Epithelial cell of esophagus (primary cell): ENCODE measurements at places on chromosomes 1 and 21.

DNA sequence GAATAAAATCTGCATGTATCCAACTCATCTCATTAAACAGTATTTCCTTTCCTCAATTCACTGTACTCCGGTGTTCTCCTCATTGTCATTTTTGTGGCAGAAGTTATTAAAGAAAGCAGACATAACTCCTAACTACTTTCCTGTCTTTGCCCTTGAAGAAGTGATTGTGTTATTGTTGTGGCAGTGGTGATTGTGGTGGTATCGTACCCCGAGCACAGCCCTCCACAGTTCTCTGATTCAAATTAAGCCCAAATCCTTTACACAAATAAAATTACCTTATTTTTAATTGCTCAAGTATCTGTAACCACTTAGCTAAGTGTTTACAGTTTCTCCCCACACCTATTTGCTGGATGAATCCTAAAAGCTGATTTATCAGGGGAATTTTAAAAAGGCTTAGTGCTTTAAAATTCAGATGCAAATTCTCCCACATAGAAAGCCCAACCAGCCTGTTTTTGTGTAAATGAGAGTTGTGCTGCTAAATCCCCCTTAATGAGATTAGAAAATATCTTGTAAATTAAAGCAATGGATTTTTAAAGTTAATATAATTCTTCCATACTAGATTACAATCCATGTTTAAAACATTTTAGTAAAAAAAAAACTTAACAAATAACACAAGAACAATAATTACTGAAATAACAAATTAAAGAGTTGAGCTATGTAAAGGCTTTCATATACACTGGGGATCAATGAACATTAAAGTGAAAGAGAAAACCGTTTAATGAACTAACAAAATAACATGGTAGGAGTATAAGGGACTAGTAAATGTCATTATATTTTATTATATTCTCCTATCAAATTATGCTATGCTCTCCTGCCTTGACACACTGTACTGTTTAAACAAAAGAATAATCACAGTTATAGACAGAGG lies 259.0 kb downstream of the NEGR1 start:
- DNase-seq = no peak

GRCh38 chr1:179969962-179970361 lies 15.4 kb downstream of the CEP350 start:
- no peak for DNase-seq

GRCh38 chr1:13948888-13949391 lies 249.0 kb downstream of the PRDM2 start:
- no peak for DNase-seq

GRCh38 chr1:94236013-94236491 lies 1.3 kb downstream of the ARHGAP29 start:
- no peak for DNase-seq

DNA sequence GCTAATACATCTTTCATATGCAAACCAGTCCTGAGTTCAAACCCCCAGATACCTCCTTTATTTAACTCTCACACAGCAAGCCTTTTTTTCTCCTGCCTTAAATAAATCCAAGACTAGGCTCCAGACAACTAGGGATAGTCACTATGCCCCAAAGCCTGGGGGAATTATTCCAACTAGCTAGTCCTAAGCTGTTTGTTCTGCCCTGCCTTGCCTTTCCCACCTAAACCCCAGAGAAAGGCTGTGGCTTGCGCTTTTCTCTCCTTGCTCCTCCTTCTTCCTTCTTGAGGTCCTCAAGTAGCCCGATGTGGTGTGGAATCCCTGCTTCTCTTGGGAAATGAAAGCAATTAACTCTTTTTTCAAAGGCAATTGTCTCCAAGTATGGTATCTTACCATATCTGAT lies 31.8 kb downstream of the C1orf87 start:
- no peak for DNase-seq

DNA sequence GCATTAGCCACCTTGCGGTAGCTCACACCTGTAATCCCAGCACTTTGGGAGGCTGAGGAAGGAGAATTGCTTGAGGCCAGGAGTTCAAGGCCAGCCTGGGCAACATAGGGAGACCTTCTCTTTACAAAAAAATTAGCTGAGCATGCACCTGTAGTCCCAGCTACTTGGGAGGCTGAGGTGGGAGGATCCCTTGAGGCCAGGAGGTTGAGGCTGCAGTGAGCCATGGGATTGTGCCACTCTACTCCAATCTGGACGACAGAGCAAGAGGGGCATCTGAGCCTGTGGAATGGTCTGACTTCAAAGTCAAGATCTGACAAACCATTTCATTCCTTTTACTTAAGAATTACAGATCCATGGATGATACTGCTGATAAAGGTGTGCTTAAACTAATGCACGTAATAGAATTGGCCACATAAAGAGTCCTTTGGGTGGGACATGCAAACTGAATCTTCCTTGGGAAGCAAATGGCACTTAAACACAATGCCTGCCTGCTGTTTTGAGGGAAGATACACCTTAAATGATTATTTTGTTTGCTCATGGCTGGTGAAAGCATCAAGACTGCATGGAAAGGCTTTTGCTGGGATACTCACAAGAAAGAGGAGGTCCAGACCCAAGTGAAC lies 2.5 kb upstream of the TMEM201 start:
- no peak for DNase-seq

DNA sequence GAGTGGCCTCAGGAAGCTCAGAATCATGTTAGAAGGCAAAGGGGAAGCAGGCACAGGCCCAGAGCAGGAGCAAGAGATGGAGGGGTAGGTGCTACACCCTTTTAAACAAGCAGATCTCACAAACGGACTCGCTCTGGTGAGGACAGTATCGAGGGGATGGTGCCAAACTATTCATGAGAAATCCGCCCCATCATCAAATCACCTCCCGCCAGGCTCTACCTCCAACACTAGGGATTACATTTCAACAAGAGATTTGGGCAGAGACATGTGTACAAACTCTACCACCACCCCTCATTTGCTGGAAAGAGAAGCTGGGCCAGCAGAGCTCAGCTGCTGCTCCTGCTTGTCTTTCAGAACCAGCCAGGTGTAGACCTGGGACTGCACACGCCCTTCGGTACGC lies 32.9 kb downstream of the MIS18A start:
- DNase-seq = no peak

DNA sequence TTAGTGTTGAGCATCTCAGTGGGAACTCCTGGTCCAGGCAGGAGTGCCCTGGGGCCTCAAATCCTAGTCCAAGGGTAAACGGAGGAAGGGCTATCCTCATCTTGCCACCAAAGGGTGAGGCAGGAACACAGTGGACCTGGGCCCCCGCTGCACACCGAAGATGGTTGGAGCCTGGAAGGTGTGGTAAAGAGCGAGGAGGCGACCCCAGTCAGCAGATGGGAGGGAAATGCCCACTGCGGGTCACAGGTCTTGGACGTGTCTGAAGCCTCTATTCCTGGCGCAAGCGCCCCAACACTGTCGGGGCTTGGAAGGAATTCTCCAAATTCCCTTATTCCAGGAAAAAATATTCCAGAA lies 38.5 kb upstream of the SYNC start:
- no peak for DNase-seq

- DNase-seq = no peak
Measured at GRCh38 chr1:196403803-196404690, 204.2 kb downstream of the KCNT2 start.

GRCh38 chr1:168553680-168554553 lies 10.1 kb upstream of the XCL2 start:
- DNase-seq = no peak

- peak; percentile 50 for DNase-seq
Measured at GRCh38 chr1:209783386-209783785, 973 bp downstream of the C1orf74 start.

DNA sequence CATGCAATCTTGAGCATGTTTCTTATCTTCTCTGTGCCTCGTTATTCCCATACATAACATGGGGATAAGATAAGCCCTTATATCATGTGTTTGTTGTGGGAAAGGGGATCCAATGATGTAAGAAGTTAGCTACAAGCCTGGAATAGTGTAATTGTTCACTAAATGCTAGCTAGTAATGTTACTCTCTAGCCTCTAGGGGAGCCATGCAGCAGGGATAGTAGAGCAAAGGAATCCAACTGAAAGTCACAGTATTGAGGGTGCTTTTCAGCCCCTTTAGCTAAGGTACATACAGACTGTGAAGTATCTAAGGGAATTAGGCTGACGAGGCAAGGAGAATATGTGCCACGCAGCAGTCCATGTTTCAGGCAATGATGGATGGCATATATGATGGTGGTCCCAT lies 46.9 kb downstream of the IL23R start:
- peak; percentile 43 for DNase-seq

DNA sequence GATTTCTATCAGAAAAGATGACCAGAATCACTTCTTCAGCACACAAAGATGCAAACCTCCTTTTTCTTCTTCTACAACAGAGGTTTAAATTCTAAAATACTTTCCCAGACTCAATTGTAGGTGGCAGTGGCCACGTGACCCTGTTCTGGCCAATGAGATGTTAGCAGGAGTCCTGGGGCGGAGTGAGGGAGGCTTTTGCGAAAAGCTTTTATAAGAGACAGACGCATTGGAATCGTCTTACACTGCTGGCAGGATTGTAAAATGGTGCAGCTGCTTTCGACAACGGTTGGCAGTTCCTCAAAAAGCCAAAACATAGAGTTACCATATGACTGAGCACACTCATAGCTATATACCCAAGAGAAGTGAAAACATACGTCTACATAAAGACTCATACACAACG lies 87.0 kb upstream of the MAGI3 start:
- no peak for DNase-seq

GRCh38 chr1:62826901-62827300 lies 43.0 kb downstream of the ATG4C start:
- DNase-seq = no peak

- no peak for DNase-seq
Measured at GRCh38 chr1:168453056-168453455, 90.7 kb downstream of the XCL2 start.

DNA sequence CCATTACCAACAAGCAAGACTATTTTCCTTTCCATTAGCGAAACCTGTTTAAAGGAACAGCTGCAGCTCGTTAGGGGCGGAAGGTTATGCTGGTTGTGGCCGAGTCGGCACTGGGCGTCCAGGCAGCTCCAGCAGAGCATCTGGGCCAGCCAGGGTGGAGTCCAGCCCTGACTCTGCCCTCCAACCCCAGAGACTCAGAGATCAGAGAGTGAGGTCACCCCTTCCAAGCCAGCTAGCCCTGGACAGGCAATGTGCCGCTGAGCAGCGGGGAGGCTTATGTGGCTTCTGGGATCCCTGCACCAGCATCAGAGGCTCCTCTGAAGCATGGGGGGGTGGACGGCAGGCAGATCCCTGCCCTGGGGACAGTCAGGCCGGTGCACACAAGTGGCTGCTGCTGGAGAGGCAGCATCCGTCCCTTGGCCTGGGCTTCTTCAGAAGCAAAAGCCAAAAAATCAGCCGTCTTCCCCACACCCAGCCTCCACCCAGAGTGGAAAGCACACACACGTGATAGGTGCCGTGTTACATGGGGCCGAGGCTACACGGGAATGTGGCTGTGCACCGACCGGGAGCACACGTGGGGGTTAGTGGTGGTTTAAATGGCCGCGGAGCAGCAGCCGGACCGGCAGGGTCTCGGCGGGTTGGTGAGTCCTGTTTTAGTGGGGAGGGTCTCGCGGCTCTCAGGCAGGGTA lies 30.1 kb downstream of the SLC66A1 start:
- DNase-seq = no peak

DNA sequence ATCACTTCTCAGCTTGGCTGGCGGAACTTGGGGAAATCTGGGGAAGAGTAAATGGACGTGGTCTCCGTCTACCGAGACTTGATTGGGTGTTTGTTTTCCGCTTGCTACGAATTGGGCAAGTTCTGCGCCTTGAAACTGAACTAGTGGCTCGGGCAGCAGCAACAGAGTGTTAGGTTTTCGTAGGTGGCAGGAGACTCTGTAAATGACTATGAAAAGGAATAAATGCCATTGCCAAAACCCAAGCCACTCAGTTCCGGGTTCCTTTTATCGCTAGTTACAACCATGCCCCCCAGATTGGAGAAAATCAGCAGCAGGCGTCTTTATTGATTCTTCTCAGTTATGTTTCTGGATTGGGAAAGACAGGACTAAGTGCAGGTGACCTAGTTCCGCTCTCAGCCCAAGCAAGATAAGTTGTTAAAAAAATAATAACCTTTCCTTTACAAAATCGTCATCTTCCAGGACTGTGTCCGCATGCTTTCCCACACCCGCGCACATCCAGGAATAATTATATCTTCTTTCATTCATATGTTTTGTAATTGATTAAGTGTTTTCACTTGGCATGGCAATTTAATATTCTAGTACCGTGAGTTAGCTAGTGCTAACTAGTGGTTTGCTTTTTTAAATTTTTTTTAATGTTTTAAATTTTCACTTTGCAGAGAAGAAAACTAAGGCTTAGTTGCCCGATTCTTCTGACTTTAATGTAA lies 3.4 kb downstream of the LHX9 start:
- no peak for DNase-seq

- no peak for DNase-seq
Measured at GRCh38 chr1:125085720-125086591, 3901.2 kb downstream of the SRGAP2C start.

GRCh38 chr21:38351176-38351959 lies 94.6 kb downstream of the KCNJ15 start:
- no peak for DNase-seq

GRCh38 chr1:27503844-27504587 lies 14.0 kb upstream of the WASF2 start:
- no peak for DNase-seq

DNA sequence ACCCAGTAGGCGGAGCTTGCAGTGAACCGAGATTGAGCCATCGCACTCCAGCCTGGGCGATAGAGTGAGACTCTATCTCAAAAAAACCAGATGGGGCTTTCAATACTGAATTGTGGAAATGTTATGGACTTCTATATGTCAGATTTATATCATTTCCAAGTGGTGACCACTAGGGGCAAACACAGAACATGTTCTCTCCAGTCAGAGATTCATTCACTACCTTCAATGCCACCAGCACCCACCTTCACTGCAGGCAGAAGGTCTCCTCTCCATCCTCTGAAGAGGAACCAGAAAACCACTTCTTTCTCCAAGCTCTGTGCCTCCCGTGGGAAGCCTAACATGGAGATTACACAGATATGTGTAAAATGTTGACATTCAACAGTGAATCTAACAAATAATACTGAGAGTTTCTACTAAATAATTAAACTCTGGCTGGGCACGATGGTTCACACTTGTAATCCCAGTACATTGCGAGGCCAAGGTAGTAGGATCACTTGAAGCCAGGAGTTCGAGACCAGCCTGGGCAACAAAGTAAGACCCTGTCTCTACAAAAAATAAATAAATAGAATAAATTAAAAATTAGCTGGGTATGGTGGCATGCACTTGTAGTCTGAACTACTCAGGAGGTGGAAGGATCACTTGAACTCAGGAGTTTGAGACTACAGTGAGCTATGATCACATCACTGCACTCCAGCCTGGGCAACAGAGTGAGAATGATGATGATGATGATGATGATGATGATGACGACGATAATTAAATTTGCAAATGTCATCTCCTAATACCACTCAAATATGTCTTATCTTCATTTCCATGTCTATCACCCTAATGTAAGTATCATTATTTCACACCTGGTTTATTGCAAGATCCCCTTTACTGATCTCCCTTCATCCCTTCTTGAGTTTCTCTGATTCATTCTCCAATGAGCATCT lies 151.1 kb downstream of the ZNF281 start:
- peak; percentile 48 for DNase-seq

- no peak for DNase-seq
Measured at GRCh38 chr1:180921386-180921785, 8.7 kb downstream of the KIAA1614 start.

GRCh38 chr1:108962681-108963051 lies 618 bp downstream of the CLCC1 start:
- peak; percentile 40 for DNase-seq
